ENCODE measurements at places on chromosomes 1 and 21.

DNA sequence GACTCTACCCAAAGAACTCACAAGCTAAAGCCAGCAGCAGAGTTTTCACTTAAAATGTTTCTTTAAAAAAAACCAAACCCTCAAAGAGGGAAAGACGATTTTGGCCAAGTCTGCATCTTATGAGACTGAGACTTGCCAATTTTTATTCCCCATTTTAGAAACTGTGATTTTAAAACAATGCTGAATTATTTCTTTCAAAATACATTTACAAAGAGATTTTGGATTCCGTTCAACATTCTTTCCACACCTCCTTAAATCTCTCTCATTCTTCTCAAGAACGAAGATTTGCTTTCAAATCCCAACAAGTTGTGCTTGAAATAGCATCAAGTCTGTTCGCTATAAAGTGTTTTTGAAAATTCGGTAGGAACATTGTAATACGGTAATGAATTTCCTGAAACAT lies 133.9 kb upstream of the VANGL1 start:
- DNase-seq = no peak

GRCh38 chr1:208228550-208228949 lies 15.6 kb downstream of the PLXNA2 start:
- DNase-seq = no peak

DNA sequence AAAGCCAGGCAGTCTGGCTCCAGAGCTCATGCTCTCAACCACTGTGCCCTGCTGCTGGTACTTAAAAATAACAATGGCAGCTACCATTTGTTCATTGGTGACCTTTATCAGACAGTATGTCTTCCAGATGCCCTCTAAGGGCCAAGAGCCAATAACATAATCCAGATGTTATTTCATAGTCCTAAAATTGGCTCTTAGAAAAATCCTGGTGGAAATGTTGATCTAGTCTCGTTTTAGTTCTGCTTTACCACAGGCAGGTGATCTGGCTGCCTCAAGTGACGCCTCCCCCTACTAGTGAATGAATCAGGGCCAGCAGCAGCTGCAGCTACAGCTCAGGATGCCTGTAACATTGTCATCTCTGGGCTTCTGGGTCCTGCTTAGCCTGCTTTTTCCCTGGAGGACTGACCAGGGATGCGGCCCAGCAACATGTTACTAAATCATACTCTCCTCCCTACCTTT lies 12.6 kb upstream of the HMGN2 start:
- no peak for DNase-seq

DNA sequence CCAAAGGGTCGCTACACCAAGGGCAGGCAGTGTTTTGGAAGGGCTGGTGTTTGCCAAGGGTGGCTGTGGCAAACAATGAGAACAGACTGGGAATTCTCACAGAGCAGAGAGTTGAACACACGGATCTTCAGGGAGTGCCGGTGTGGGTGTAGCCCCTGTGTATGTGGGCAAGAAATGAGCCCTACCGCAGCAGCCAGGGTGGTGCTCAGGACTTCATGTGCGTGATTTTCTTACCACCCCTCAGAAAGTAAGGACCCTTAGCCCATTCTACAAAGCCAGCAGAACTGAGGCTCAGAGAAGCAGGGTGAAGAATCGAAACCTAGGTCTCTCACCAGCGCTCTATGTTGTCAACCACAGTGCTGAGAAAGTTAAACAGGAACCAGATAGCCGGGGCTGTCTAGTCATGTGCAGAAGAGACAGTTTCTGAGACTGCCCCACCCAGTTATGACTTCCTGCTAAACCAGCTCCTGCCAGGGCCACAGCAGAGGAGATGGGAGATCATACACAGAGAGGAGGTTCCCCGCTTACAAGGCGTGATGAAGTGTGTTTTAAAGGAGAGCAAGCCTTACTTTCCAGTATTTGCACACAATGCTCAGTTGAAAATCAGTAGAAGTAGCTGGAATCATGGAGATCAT lies 21.9 kb upstream of the MORC3 start:
- peak; percentile 81 for DNase-seq

DNA sequence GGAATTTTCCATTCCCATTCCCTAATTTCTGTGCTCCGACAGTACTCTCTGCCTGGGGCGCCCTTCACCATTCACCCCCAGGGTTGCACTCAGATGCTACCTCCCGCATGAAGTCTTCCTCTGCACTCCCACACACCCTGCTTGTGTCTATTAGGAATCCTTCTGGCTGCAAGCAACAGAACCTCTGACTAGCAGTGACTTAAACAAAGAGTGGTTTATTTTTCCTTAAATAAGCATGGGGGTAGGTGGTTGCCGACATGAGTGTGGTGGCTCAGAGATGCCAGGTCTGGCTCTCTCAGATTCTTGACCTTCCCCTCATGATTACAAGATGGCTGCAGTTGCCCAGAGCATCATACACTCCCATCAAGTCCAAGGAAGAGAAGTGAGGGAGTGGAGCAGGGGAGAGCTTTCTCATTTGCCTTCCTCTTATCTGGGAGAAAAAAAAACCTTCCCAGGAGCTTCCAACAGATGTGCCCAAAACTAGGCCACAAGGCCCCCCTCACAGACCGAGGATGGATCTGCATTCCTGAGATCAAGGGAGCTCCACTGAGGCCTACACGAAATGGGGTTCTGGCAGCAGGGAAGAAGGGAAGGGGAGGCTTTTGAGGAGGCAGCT lies 49.6 kb upstream of the LBR start:
- no peak for DNase-seq
